Uterus (tissue), 4 donors: ENCODE measurements at places on chromosomes 7 and 10.

DNA sequence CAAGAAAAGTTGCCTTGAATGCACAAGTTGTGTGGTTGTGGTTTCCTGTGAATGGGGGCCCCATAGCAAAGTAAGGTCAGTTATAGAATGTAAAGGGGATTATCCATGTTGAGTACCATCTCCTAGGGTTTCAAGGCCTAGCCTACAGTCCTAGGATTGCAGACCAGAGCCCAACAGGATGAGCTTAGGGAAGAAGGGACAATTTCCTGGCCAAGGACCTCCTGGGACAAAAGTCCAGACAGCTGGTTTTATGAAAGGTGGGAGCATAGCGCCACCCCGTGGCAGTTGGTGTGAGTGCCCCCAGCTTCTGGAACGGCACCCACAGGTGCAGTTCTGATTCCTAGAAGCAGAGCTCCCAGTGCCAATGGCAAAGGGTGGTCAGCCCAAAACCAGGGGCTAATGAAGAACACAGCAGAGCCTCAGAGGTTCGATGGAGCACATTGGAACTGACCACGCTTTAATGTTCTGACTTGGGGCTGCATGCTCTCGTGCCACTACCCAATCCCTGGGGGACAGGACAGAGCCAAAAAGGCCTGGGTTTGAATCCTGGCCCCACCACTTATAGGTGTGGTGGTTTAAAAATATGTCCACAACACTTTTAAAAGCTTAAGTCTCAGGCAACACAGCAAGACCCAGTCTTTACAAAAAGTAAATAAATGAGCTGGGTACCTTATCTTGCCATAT, 25.8 kb upstream of the TMEM120A start:
- H3K4me3 ChIP-seq: no peak overlapping the region
- DNase-seq: peak; percentile 65
- H3K27me3 ChIP-seq: no peaks in the 10 kb centered on the region

GRCh38 chr7:97372882-97373281, 255.4 kb downstream of the SDHAF3 start:
- no peak overlapping the region for H3K27ac ChIP-seq
- no peaks in the 10 kb centered on the region for H3K36me3 ChIP-seq
- no peaks in the 10 kb centered on the region for H3K27me3 ChIP-seq
- DNase-seq: no peak
- H3K4me1 ChIP-seq: no peaks in the 10 kb centered on the region

GRCh38 chr10:58782876-58783851, 270.5 kb downstream of the BICC1 start:
- H3K4me1 ChIP-seq: no peaks in the 10 kb centered on the region
- H3K27me3 ChIP-seq: no peaks in the 10 kb centered on the region
- H3K27ac ChIP-seq: no peak overlapping the region
- no peak overlapping the region for H3K4me3 ChIP-seq

- no peaks in the 10 kb centered on the region for H3K36me3 ChIP-seq
- peak; percentile 49 for DNase-seq
- H3K27ac ChIP-seq: peak overlapping the region; percentile 78
- no peak overlapping the region for H3K4me3 ChIP-seq
These were observed 84.9 kb downstream of the ZNF365 start for GRCh38 chr10:62459072-62459471.

DNA sequence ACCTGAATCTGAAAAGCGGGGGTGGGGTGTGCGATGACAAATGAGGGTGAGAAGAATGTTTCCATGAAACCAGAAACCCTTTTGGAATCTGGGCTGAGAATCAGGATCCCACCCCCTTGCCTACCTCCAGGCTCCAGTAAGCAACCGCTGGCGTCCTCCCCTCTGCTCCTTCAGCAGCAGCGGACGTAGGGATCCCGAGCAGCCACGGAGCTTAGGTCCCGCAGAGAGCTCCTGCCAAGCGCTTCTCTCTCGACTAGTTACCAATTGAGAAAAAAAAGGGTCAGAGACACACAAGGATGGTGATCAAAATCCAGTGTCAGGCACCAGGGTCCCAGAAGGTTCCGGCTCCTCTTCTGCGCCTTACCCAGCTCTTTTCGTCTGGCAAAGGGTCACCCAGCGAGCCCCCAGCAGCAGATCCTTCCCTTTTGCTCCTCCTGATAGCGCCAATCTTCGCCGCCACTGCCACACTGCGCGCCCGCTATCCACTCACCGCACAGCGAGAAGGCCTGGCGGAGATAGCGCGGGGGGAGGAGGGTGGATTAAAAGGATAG, 733.5 kb downstream of the ZWINT start:
- H3K27ac ChIP-seq: no peak overlapping the region
- H3K36me3 ChIP-seq: no peaks in the 10 kb centered on the region
- DNase-seq: no peak

DNA sequence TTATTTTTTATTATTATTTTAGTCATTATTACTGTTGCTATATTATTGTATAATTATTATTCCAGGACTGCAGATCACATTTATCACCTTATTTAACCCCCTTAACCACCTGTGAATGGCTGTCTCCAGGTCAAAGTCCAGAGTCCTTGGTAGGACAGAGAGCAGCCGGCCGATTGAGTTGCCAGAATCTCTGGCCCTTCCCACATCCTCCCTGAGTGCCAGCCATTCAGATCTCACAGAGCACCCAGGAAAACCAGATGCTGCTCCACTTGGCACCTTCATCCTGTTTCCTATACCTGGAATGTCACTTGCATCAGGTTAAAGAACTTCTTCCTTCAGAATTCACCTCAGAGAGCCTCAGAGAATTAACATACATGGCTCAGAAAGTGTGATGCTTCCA, 101.1 kb downstream of the ELAPOR2 start:
- H3K27ac ChIP-seq: no peak overlapping the region
- H3K36me3 ChIP-seq: no peaks in the 10 kb centered on the region
- no peaks in the 10 kb centered on the region for H3K27me3 ChIP-seq

DNA sequence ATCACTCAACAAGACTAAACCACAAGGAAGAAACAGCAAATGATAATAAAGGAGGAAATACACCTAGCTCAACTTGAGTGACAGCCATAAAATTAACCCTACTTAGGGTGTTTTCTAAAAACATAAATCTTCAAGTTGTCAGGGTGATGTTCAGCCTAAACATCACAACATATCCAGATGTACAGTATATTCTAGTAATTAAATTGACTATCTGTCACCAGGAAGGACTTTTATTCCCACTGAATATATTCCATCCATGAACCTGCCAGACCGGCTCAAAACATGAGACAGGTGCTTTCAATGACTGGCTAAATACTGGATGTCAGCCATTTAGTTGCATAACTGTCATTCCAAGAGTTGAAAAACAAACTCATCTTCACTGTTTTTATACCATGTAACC, 298.1 kb upstream of the NEBL start:
- DNase-seq: no peak
- no peak overlapping the region for H3K4me3 ChIP-seq
- H3K27ac ChIP-seq: no peak overlapping the region
- no peaks in the 10 kb centered on the region for H3K4me1 ChIP-seq
- no peaks in the 10 kb centered on the region for H3K27me3 ChIP-seq

DNA sequence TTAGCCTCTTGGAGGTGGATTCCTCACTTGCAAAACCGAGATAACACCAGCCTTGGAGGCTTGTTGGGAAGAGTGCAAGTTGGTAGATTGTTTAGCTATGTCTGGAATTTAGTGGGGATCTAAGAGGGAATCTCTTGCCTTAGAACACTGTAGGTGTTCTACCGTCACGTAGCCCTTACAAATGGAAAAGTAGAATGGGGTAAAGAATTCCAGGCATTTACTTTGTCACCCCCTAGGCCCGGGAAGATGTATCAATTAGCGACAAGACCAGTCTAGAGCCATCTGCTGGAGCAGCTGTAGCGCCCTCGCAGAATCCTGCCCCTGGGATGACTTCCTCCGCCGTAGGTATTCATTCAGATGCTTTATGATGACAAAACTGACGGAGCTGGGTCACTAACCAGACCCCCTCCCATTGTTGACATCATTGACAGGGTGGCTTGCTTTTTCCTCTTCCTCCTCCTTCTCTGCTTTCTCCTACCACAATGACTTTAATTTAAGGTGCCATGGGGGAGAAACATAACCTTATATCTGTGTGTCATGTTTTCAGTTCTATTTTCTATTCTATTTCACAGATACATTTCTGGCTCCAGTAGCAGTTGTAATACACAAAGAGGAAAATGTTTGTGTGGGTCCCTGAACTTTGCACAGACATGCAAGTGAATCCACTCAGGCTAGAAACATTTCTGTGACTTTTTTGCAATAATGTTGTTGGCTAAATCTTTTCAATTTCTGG, 262.6 kb upstream of the LYZL1 start:
- no peak overlapping the region for H3K27ac ChIP-seq
- DNase-seq: no peak
- no peak overlapping the region for H3K4me3 ChIP-seq
- no peaks in the 10 kb centered on the region for H3K36me3 ChIP-seq
